LHCN-M2 (cell line): ENCODE measurements at places on chromosomes 2 and 18. TPM values are rescaled to one million over a fixed set of nuclear protein-coding genes. Genes with fewer than 3 reads are reported as not detected.

The MATN3 gene
- total RNA-seq, result 6.9 and 8.2 TPM in 2 replicates

The AQP12B gene
- not detected in 2 replicates for total RNA-seq

The LAMA3 gene
- total RNA-seq, result 3.3 and 4.2 TPM in 2 replicates

The PRKAG3 gene
- 0.46 TPM in 1 of 2 replicates, not detected in the other for total RNA-seq

The HRH4 gene
- 0.13 TPM in 1 of 2 replicates, not detected in the other for total RNA-seq

The NETO1 gene
- total RNA-seq, result not detected in 2 replicates

The KIF3C gene
- total RNA-seq, result 9.0 and 9.3 TPM in 2 replicates

- DNase-seq, result no peak
These were observed 10.6 kb downstream of the LOXHD1 start for GRCh38 chr18:46646468-46646867.

DNA sequence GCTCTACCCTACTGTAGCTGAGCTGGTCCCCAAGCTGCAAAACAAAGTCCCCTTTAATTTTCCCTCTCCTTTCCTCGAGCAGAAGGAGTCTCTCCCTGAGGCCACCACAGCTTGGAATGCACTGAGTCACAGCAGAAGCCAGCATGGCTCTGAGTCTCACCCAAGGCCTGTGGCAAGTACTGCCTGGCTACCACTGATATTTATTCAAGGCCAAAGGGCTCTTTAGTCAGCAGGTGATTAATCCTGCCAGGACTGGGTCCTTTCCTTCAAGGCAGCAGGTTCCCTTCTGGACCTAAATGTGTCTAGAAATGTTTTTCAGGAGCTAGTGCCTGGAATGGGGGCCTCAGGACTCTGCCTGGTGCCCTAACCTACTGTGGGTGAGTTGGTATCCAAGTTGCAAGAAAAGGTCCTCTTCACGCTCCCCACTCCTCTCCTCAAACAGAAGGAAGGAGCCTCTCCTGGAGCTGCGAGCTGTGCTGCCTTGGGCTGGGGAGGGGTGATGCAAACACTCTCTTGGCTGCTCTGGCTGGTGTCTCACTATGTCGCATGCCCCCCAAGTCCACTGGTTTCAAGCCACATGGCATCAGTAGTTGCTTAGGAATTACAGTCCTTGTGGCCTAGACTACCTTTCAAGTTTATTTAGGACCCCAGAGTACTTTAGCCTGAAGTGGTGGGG, 53.4 kb downstream of the CD28 start:
- peak; percentile 93 for DNase-seq

- DNase-seq, result no peak
These were observed 24.5 kb upstream of the SP5 start for GRCh38 chr2:170690640-170691039.

DNA sequence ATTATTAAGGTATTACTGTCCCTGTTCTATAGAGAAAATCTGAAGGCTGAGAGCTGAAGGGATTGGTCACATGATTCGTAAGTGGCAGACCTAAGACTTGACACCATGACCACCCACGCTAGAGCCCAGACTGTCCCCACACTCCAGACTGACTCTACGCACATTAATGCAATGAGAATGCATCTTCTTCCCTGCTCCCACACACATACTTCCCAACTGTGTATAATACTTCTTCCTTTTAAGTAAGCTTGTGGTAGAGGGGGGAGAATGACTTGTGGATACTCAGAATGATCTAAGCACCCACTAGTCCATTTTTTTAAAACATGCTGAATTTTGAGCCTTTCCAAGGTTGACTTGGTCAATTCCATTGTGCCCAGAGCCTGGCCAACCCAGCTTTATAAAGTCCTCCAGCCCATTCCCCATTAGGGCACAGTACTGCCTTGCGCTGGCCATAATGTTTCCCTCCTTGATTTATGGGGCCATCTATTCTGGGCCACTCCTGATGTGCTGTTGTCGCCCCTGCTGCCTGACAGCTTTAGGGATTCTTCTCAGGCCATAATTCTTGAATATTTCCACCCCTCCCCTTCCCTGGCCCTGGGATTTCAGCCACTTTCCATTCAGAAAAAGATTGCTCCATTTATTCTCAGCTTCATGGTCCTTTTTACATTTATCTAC, 28.7 kb downstream of the ALK start:
- no peak for DNase-seq

GRCh38 chr2:207768866-207769596, 675 bp downstream of the FZD5 start:
- peak; percentile 39 for DNase-seq

GRCh38 chr18:26183395-26184112, 42.7 kb upstream of the TAF4B start:
- no peak for DNase-seq
